ENCODE measurements at places on chromosomes 16 and 17.

- DNase-seq: no peak
Measured at GRCh38 chr16:694863-695354, 4.7 kb upstream of the WDR24 start.

- DNase-seq: no peak
Measured at GRCh38 chr16:19691161-19691711, 26.8 kb downstream of the KNOP1 start.

DNA sequence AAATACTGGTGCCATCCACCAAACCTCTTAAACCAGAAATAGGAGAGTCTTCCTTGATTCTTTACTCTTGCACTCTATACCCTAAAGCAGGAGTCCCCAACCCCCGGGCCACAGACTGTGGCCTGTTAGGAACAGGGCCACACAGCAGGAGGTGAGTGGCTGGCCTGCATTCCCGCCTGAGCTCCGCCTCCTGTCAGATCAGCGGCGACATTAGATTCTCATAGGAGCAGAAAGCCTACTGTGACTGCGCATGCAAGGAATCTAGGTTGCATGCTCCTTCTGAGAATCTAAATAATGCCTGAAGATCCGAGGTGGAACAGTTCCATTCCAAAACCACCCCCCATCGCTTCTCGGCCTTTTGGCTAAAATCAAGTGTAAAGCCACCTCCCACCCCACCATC lies 30.3 kb upstream of the SRCIN1 start:
- DNase-seq: no peak

DNA sequence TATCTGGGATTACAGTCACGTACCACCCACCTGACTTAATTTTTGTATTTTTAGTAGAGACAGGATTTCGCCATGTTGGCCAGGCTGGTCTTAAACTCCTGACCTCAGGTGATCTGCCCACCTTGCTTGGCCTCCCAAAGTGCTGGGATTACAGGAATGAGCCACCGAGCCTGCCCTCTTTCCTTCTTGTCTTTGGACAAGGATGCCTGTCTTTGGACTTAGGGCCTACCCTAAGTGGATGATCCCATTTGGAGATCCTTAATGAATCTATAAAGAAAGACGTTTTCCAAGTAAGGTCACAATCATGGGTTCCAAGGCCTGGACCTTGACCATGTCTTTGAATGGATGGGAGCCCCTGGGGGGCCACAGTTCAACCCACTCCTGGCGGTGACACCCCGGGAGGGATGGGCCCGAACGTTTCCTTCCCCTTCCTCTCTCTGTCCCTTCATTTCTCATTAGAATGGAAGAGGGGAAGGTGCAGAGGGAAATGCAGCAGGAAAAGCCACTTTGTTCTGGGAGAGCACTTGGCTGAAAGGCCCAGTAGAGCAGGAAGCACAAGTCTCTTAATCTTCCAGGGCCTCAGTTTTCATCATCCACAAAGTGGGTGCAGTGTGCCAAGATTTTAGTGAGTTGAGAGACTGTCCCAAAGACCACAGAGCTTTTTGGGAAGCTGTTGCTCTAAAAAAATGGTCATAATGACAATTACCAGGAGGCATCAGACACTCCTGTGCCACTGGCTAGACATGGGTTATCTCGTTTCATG lies 353.3 kb downstream of the SEC14L1 start:
- no peak for DNase-seq

- peak; percentile 90 for DNase-seq
Measured at GRCh38 chr17:45248132-45248957, 13.5 kb downstream of the SPATA32 start.

DNA sequence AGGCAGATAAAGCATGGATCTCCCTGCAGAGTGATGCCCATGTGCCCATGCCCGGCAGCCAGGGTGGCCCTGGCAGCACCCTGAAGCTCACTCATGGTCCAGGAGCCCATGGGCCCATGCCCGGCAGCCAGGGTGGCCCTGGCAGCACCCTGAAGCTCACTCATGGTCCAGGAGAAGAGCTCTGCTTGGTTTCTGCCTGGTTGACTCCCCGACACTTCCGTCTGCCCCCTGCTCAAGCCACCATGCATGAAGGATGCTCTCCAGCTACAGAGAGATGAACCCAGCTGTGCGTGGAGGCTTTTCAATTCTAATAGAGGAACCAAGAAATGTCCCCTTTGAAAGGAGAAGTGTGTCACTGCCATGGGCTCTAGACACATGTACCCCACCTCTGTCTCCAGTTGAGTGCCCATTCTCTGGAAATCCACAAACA lies 8.7 kb downstream of the CCL17 start:
- DNase-seq: no peak

- DNase-seq: no peak
Measured at GRCh38 chr17:7880076-7880868, 8.3 kb upstream of the CHD3 start.

DNA sequence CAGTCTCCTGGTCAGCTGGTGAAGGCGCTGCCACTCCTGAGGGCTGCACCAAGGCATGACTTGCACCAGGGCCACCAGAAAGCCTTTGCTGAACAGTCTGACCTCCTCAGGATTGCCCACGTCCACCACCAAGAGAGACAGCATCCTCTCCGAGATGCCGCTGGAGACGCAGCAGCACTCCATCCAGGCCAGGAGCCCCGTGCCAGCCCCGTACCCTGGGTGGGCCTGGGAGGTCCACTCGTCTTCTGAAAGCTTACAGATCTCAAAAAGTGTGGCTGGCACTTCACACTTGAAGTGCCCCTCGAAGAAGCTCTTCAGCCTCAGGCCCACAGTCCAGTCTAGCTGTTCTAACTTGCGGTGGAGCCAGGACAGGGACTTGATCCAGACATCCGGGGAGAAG lies 6.7 kb downstream of the GEMIN4 start:
- no peak for DNase-seq

GRCh38 chr17:31582151-31582907 lies 190.9 kb downstream of the RAB11FIP4 start:
- no peak for DNase-seq

DNA sequence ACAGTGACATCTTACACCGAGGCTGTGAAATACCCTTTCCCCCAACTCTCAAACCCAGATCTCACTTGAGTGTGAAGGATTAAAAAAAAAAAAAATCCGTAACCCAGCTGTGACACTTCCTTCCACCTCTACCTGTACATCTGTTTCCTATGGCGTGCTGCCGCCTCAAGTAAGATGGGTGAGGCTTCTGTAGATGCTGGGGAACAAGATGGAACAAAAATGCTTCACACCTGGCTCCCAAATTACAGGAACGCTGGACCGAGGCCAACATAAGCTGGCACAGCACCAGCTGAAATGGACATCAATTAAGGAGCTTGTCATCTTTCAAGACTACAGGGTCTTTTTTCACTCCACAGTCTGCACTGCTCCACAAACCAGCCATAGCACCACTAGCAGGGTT lies 95.9 kb downstream of the HIC1 start:
- DNase-seq: no peak

DNA sequence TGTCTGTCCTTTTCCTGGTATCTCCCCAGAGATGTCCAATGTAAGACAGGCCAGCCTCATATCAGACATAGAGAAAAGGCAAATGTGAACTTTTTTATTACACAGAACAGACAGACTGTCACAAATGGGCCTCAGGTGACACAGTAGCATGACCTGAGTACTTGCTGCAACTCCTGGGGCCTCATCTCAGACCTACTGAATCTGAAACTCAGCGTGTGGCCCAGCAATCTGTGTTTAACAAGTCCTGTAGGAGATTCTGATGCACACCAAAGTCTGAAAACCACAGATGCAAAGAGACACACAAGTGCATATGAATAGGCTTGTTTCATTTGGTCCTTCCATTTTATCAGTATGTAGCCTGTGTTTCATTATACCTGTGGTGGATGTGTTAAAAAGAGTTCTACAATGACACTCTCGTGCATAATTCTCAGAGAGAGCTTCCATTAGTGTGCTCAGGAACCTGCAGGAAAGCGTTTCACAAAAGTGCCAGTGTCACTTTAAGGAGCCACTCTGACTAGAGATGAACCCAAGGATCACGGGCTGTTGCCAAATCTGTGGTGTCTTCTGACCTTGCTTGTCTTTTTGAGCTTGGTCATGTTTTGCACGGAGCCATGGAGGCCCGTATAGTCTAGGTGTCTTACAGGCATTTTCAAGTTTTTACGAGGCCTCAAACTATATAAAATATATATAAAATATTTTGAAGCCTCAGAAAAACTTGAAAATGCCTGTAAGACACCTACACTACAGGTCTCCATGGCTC lies 33.8 kb upstream of the NF1 start:
- DNase-seq: no peak

DNA sequence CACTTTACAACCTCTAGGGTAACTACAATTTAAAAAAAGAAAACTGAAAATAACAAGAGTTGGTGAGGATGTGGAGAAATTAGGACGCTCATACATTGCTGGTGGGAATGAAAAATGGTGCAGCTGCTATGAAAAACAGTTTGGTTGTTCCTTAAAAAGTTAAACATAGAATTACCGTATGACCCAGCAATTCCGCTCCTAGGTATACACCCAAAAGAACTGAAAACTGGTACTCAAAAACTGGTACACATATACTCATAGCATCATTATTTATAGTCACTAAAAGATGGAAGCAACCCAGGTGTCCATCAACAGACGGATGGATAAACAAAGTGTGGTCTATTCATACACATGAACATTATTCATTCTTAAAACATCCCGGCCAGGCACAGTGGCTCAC lies 42.9 kb upstream of the DNAH17 start:
- DNase-seq: no peak

DNA sequence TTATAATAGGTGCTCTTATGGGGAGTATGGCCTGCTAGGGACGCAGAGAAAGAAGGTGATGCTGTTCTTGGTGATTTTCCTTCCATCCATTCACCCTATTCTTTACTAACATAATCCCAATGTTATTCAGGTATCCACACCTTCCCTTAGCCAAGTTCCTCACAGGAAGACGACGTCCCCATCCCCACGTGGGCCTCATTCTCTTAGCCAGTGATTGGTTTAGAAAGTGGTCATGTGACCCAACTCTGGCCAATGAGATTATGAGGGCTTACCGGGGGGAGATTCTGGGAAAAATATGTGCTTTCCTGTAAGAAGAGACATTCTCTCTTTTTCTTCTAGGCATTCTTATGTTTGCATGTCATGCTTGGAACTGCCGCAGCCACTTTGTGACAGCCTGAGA lies 474.7 kb downstream of the HAPSTR1 start:
- no peak for DNase-seq

DNA sequence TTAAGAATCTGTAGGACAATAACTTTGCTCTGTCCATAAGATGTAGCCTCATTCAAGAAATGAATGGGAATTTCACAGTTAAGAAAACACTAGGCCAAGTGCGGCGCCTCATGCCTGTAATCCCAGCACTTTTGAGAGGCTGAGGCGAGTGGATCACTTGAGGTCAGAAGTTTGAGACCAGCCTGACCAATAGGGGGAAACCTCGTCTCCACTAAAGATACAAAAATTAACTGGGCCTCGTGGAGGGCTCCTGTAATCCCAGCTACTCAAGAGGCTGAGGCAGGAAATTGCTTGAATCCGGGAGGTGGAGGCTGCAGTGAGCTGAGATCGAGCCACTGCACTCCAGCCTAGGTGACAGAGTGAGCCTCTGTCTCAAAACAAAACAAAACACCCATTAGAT lies 19.9 kb upstream of the RSL1D1 start:
- no peak for DNase-seq

- no peak for DNase-seq
Measured at GRCh38 chr16:11151885-11152629, 103.9 kb downstream of the SOCS1 start.

- DNase-seq: no peak
Measured at GRCh38 chr16:76535-77272, 1.3 kb upstream of the MPG start.

GRCh38 chr17:10172241-10172741 lies 26.1 kb downstream of the GAS7 start:
- DNase-seq: no peak

- DNase-seq: no peak
Measured at GRCh38 chr17:39486242-39486641, 25.0 kb downstream of the CDK12 start.

- DNase-seq: no peak
Measured at GRCh38 chr17:43599835-43600234, 53.7 kb upstream of the ETV4 start.

DNA sequence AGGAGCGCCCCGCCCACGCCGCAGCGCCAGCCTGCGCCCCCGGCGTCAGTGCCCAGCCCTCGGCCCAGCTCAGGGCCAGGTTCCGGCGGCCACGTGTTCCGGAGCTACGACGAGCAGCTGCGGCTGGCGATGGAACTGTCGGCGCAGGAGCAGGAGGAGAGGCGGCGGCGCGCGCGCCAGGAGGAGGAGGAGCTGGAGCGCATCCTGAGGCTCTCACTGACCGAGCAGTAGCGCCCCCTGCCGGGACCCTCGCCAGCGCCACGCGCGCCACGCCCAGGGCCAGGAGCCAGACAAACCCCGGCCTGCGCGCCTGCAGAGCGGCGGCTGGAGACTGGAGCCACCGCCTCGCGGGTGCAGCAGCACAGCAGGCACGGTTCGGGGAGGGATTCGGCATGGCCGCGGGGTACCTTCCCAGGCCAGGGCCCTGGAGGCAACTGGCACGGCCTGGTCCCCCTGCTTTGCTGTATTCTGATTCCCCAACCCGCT lies 9.3 kb downstream of the CORO6 start:
- DNase-seq: peak; percentile 87

- DNase-seq: no peak
Measured at GRCh38 chr17:81402530-81402941, 7.3 kb downstream of the BAHCC1 start.

- no peak for DNase-seq
Measured at GRCh38 chr16:84582958-84583516, 34.8 kb downstream of the COTL1 start.

- peak; percentile 9 for DNase-seq
Measured at GRCh38 chr16:23999663-24000062, 163.9 kb downstream of the PRKCB start.

DNA sequence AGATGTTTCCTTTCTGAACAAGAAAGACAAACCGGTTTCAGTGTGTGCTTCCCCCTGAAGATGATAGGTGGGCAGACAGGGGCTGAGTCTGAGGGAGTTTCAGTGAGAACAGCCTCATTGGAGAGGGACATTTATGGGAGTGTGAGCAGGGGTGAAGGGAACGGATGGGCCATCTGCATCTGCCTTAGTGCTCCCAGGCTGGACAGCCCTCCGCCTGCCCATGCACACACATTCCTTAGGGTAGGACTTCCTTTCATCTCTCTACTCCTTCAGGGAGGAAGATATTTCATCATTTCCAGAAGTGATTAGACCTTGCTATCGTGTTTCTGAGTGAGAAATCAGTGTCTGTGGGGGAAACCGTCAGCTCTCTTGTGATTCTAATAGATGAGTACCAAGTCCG lies 3.8 kb downstream of the SHISA6 start:
- no peak for DNase-seq

GRCh38 chr16:57409065-57409464 lies 4.5 kb downstream of the CCL17 start:
- DNase-seq: no peak

- no peak for DNase-seq
Measured at GRCh38 chr17:60496041-60496440, 30.0 kb downstream of the APPBP2 start.
